ENCODE measurements at places on chromosomes 12 and 14. TPM values are rescaled to one million over a fixed set of nuclear protein-coding genes. Genes with fewer than 3 reads are reported as not detected.

BEGAIN gene
- 3.4 TPM for total RNA-seq

- H3K4me3 ChIP-seq, result no peak overlapping the region
- no peaks in the 10 kb centered on the region for H3K4me1 ChIP-seq
- H3K27ac ChIP-seq, result no peak overlapping the region
- DNase-seq, result no peak
These were observed 27.5 kb upstream of the INSM2 start for GRCh38 chr14:35506461-35506860.

PTPN21 gene
- 15.2 TPM for total RNA-seq

DNA sequence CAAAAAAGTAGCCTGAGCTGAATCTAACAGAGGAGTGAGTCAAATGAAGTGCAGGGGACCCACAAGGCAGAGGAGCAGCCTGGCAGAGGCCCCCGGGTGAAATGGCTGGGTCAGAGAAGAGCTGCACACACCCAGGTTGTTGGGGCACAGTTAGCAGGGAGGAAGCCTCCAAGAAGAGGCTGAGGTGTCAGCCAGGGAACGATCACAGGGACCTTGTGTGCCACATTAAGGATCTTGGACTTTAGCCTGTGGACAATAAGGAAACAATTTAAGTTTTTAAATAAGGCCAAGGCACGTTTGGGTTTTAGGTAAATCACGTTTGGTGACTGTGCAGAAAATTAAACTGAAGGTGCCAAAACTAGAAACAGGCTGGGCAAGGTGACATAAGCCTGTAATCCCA, 35.1 kb downstream of the OR10P1 start:
- no peaks in the 10 kb centered on the region for H3K36me3 ChIP-seq
- no peak overlapping the region for H3K4me3 ChIP-seq
- no peaks in the 10 kb centered on the region for H3K27me3 ChIP-seq
- no peak overlapping the region for H3K27ac ChIP-seq

DNA sequence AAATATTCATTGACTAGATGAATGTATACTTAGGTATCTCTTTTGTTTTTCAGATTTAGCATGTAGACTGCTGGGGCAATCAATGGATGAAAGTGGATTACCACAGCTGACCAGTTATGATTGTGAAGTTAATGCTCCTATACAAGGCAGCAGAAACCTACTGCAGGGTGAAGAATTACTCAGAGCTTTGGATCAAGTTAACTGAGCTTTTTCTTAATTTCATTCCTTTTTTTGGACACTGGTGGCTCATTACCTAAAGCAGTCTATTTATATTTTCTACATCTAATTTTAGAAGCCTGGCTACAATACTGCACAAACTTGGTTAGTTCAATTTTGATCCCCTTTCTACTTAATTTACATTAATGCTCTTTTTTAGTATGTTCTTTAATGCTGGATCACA, 15.3 kb upstream of the SNAPC1 start:
- no peaks in the 10 kb centered on the region for H3K27me3 ChIP-seq
- H3K4me1 ChIP-seq, result peaks cover 11% of the 10 kb centered on the region
- no peak overlapping the region for H3K27ac ChIP-seq

DNA sequence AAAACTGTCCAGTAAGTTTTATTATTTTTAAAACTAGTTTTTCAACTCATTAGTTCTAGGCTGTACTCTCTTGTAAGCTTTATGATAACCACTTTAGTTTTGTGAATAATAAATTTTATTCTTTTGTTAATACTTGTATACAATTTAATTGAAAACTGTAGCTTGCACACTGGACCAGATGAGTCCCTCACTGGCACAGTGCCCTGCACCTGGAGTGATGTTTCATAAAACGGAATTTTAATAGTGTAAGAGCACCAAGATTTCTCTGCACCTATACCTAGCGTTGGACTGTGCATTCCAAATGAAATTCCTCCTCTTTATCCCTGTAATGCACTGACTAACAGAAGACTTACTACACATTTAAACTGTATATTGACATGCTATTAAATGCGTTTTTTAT, 80.8 kb downstream of the PRIMA1 start:
- H3K27ac ChIP-seq, result no peak overlapping the region
- no peak for DNase-seq
- no peaks in the 10 kb centered on the region for H3K4me1 ChIP-seq

DNA sequence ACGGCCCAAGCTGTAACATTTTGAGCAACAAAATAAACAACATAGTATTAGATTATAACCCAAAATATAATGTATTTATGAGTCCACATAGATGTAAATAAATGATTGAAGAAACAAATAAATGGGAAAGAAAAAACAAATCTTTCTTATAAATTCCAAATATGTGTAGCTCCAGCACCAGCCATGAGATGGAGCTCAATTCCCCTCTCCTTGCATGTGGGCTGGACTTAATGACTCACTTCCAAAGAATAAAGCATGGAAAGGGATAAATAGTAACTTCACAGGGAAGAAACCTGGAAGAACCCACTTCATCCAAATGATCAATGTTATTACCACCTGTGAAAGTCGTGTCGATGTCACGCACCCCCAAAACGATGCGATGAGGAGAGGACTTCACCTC, 158.8 kb downstream of the RPAP3 start:
- H3K27ac ChIP-seq, result no peak overlapping the region
- no peaks in the 10 kb centered on the region for H3K36me3 ChIP-seq
- DNase-seq, result no peak
- H3K4me1 ChIP-seq, result peaks cover 4% of the 10 kb centered on the region

DNA sequence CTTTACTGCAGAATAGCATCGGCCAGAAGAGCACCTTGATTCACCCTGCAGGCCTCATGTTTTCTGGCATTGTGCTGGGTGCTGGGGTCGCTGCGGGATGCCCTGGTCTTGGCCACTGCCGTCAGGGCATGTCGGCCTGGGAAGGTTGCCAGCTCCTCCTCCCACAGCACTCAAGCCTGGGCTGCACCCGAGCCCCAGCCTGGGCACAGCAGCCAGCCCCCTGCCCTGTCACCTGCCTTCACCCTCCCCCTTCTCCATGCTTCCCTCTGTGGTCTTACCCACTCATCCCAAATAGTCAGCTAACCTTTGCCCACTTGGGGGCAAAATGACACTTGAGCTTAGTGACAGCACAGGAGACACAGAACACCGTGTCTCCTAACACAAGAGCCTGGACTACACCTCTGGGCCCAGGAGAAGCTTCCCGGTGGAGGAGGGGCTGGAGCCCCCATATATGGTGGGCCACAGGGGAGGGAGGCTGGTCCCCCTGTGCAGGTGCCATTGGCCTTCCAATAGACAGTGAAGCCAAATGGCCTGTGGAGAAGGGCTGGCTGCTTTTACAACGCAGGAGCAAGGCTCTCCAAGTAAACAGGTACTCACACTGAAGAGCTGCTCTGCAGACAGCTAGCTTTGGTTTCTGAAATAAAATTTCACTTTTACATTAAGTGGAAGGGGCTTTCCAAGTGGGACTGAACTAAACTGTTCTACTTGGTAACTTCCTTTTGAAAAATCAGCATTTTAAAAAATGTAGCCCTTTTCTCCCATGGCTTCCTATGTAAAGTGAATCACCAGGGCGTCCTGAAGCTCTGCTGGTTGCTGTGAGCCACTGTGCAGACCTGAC, 51.2 kb upstream of the AMN start:
- no peaks in the 10 kb centered on the region for H3K4me1 ChIP-seq
- no peaks in the 10 kb centered on the region for H3K27me3 ChIP-seq
- H3K36me3 ChIP-seq, result no peaks in the 10 kb centered on the region

DNA sequence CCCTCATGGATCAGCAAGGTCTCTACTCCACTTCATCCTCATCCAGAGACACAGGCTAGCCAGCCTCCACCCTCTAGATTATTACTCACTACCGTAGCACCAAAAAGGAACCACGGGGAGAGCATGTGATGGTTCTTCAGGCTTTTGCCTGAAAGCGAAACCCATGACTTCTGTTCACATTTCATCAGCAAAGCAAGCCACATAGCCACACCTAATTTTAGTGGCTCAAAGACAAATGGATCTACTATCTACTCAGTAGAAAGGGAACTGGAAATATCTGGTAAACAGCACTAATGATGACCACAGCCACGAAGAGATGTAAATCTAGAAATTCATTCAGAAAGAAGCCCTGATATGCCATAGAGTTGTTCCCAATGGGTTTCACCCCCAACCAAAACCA, 51.4 kb downstream of the VCPKMT start:
- H3K4me3 ChIP-seq, result no peak overlapping the region
- peak overlapping the region; percentile 32 for H3K27ac ChIP-seq
- H3K27me3 ChIP-seq, result no peaks in the 10 kb centered on the region
- H3K36me3 ChIP-seq, result no peaks in the 10 kb centered on the region
- no peak for DNase-seq

GRCh38 chr12:107461222-107461975, 224.2 kb upstream of the PWP1 start:
- H3K4me3 ChIP-seq, result no peak overlapping the region
- no peaks in the 10 kb centered on the region for H3K4me1 ChIP-seq
- no peaks in the 10 kb centered on the region for H3K27me3 ChIP-seq
- H3K27ac ChIP-seq, result no peak overlapping the region

DNA sequence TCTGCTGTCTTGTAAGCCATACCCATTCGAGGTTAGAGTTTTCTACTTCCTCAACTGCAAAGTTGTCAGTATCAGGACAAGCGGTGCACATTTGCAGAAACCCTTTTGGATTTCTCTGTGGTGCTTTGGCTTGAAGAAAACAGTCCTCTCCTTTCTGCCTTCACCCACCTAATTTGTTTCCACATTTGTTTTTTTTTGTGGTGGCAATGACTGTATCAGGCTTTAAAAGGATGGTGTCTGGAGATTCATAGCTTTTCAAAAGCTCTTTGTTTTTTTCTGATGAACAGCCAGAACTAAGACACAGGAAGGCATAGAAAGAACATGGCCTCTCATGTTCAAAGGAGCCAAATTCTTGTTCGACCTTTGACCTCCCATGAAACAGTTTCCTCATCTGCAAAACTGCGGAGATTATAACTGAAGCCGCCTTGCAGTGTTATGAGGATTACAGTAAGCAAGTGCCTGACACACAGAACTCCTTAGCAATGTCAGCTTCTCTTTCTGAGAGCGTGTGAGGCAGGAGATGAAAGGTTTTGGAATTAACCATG, 270.6 kb upstream of the TBX3 start:
- no peak for DNase-seq
- H3K27me3 ChIP-seq, result no peaks in the 10 kb centered on the region
- no peaks in the 10 kb centered on the region for H3K4me1 ChIP-seq
- no peaks in the 10 kb centered on the region for H3K36me3 ChIP-seq
- no peak overlapping the region for H3K4me3 ChIP-seq

YEATS4 gene
- 6.1 TPM for total RNA-seq

- peak overlapping the region; percentile 62 for H3K4me3 ChIP-seq
- peaks cover 15% of the 10 kb centered on the region for H3K4me1 ChIP-seq
These were observed 10.9 kb downstream of the SLC6A12 start for GRCh38 chr12:203074-203461.

DNA sequence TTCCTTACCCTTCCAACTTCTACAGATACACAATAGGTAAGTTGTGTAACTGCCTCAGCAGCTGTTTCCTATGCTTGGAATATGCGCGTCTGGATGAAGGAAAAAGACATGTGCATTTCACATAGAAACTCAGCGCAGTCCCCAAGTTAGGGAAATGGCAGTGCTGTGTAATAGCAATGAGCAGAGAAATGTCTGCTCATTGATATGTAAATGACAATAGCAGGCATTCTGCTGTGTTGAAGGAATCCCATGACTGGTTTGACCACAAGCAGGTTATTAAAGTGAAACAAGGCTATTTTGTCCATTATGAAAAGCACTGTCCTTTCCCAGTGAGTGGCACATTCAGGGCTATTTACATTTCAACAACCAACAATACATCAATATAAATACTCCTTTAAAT, 106.6 kb downstream of the BTG1 start:
- H3K36me3 ChIP-seq, result no peaks in the 10 kb centered on the region
- DNase-seq, result no peak
- peaks cover 17% of the 10 kb centered on the region for H3K4me1 ChIP-seq
- no peaks in the 10 kb centered on the region for H3K27me3 ChIP-seq
- no peak overlapping the region for H3K27ac ChIP-seq

NKX2-1 gene
- not detected for total RNA-seq

DNA sequence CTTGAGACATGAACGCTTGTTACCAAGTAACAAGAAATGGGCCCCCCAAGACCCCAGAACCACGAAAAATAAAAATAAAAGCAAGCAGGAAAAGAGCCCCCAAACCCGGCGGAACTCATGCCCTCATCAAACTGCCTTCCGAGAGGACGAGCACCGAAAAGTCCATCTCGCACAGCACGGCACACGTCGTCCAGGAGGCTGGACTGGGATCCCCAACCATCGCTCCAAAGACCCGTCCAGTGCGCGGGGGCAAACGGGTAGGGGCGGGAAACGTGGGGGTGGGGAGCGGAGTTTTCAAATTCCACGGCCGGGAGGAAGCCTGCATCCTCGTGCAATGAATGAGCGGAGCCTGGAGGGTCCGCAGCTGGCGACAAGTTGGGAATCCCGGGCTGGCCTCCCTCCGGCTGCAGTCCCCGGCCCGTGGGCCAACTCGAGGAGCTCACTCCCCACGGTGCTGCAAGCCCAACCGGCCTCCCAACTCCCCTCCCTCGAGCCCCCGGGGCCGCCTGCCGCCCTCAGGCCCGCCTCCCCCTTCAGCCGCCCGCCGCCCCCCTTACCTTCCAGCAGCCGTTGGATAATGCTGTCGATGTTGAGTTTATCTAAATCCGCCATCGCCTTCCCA, 484 bp downstream of the PPP1CC start:
- peak overlapping the region; percentile 83 for H3K4me3 ChIP-seq
- no peaks in the 10 kb centered on the region for H3K36me3 ChIP-seq
- H3K27me3 ChIP-seq, result no peaks in the 10 kb centered on the region
- peaks cover 61% of the 10 kb centered on the region for H3K4me1 ChIP-seq
- no peak for DNase-seq

BCL11B gene
- total RNA-seq, result 11.5 TPM
